ENCODE measurements at places on chromosomes 3 and 15.

- DNase-seq, result no peak
Observed at GRCh38 chr15:89144491-89144890, 56.2 kb downstream of the ABHD2 start.

GRCh38 chr15:53962646-53963561, 15.3 kb upstream of the UNC13C start:
- DNase-seq, result no peak

DNA sequence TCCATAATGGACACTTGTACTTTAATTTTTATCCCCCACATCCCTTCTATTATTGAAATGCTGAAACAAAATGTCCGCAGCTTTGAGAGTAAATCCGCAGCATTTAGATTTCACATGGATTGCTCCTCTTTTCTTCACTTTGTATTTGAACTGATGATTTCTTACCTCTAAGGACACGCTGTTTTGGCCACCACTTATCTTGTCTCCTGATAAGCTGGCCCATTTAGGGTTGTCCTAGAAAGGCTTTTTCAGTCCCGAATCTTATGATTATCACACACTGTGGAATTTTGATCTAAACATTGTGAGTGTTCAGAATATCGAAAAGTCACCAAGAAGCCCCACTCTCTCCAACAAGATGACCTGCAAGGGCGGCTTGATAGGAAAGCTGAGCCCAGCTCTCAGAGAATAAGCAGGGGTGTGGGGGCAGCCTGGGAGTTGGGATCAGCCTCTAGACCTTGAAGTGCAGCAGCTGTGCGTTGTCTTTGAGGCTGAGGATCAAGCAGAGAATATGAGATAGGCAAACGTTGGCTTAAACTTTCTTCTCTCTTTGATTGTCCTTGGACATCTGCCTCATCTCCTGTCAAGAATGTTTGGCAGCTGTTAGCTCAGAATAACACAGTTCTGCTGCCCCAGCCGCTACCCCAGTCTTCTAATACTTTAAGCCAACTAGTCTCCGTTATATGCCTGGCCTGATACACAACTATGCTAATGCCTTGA, 399.7 kb upstream of the NR2F2 start:
- DNase-seq, result no peak

DNA sequence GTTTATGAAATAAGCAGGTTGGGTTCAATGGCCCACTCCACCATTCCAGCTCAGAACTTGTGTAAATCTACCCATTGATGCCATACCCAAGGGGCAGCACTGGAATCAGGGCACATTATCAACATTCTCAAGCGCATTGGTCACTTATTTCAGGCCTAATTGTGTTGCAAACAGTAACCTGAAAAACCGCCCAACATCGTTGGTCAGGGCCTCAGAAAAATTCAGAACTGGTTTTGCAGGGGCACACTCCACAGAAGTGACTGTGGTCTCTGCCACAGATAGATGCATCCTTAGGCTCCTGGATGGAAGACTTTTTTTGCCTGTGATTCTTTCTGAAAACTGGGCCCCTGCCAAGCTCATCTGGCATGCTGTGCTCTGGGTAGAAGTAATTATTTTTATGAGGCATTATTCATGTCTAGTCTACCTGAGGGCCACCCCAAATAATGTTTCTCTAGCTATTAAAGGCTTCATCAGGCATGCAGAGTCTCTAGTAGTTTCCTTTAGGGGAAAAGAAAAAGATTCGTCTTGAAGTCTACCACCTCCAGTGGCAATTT, 21.7 kb upstream of the LRTM1 start:
- DNase-seq, result no peak

- DNase-seq, result no peak
Observed at GRCh38 chr3:33658991-33659848, 58.8 kb downstream of the CLASP2 start.

DNA sequence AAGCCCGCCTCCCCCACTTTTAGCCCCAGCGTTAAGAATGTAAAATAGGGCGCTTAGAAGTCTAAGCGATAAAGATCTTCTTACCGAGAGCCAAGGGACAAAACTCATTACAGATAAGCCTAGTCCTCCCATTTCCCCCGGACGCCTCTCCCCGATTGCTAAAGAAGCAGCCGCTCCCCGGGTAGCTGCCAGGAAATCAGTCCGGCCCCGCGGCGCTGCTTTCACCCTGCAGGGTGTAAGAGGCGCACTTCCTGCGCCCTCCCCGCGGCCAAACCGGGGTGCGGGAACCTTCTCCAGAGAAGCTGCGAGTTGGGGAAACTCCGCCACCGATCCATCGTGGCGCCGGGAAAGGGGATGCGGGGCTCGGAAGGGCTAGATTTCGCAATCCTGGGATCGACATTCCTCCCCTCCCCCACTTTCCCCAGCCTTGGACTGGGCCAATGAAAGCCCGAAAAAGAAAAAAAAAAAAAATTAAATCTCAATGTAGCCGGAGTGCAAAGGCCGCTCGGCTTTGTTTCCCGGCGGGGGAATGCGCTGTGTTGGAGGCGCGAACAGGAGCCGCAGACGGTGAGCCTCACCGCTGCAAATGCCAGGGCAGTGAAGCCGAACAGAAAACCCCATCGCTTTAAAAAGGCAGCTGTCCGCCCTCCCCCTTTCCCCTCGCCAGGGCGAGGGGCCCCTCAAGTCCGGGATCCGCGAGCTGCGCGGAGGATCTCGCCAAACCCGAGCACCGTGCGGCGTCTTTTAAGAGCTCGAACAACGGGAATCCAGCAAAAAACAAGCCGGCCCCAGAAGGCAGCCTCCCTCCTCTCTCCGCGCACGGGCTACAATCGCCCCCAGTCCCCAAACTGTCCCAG, 626 bp upstream of the PTPRG start:
- peak; percentile 69 for DNase-seq

DNA sequence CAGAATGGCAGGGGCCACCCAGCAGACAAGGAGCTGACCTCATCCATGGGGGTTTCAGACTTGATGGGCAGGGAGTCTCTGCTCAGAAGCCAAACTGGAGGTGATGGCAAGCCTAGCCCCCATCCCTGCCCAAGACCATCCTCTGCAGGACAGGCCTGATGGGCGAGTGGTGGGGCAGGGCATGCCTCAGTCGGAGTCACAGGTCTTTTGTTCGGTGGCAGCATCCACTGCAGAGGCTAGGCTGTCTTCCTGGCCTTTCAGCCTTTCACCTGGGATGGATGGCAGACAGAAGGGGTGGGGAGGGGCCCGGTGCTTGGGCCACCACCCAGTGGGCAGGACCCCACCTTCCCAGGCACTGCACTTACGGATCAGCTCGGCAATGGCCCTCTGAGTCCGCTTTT, 44.4 kb downstream of the PTH1R start:
- DNase-seq, result no peak

DNA sequence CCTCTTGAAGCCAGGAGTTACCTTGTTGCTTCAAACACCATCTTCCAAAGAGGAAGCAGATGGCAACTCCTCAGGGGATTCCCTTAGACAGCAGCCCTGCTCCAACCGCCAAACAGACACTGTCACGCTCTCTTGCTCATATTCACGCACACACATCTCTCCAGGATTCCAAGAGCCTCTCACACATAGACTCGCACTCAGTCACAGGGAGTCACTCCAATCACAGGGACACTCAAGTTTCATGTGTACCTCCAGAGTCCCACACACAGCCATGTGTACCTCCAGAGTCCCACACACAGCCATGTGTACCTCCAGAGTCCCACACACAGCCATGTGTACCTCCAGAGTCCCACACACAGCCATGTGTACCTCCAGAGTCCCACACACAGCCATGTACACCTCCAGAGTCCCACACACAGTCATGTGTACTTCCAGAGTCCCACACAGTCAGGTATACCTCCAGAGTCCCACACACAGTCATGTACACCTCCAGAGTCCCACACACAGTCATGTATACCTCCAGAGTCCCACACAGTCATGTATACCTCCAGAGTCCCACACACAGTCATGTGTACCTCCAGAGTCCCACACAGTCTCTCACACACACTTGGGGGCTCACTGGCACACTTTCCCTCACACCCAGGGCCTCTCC, 6.1 kb downstream of the VWA5B2 start:
- no peak for DNase-seq

- no peak for DNase-seq
Observed at GRCh38 chr3:87771337-87772192, 287.2 kb downstream of the CGGBP1 start.

DNA sequence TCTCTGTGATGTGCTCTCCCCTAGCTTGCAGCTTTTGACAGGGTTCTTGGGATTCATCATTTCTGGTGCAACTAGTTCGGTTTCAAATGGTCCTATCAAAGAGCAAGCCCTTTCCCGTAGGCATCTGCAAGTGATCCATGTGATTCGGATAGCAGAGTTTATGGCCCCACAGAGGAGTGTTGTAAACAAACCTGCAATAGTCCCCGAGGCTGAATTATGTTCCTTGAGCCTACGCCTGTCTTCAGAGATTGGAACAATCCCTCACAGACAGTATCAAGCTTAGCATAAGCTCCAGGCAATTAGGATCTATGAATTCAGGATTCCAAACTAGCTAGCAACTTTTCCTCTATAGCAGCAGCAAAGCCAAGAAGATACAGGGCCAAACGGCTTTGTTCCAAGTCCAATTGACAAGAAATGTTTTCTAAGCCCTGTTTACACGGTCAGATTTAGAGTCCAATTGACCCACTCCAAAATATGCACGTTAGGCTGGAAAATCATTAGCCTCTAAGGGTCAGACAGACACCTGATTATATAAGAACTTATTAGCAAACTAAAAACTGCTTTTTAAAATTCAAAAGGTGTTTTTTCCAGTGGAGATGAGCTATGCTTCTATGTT, 24.8 kb downstream of the LNP1 start:
- DNase-seq, result no peak

GRCh38 chr15:60326824-60327654, 70.7 kb downstream of the ANXA2 start:
- no peak for DNase-seq

DNA sequence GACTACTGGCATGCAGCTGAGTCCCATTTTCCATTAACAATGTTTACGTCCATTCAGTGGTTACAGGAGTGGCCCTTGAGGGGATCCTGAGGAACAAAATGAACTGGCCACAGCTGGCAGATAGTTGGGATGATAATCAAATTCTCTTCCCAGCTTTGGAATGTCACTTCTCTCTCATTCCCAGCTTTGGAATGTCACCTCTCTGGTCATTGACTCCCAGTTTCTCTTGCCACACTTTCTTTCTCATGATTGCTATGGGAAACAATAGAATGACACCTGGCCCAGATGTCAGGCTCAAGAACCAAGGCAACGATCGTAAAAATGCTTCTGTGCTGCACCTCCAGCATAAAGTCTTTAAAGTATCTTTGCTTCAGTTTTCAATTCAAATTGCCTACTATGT, 34.0 kb downstream of the ATP13A4 start:
- DNase-seq, result no peak

GRCh38 chr3:62688050-62688449, 187.2 kb downstream of the CADPS start:
- no peak for DNase-seq

DNA sequence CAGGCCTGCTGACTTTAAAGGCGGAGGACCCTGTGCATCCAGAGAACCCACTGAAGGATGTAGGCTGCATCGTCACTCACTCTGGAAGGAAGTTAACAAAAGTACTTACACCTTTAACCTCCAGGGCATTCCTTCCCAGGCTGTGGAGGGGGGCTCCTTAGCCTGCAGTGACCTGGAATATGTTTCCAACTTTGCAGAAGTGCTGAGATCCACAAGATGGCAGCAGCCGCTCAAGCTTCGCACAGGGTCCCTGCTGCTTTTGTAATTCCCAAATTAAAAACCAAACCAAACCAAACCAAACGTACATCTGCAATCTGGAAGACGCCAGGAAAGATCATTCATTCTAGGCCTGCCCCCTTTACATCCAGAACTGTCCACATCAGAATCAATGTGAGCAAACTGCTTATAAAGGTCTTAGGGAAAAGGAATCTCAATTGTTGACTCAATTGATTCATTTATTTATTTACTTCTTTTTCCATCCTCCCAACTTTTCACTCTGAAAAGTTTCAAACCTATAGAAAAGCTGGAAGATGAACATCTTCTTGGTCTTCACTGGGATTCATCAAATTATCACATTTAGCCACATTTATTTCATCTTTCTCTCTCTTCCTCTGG, 70.5 kb upstream of the KLHL25 start:
- DNase-seq, result no peak

GRCh38 chr3:9198899-9199335, 50.5 kb downstream of the SRGAP3 start:
- no peak for DNase-seq

DNA sequence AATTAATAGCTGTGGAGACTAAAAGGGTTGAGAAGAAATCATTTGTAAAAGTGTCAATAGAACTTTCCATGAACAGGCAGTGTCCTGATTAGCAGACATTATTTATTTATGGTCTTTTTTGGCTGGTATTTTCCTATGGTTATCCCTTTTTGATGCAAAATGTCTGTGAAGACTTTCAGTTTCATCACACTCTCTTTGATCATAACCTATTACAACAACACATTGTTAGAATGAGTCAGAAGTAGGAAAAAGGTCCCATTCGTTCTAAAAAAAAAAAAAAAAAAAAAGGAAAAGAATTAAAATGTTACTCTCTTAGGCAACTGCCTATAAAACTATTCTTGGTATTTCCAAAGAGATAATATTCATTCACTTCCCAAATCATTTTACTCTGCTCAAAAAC, 62.1 kb downstream of the SLC49A4 start:
- DNase-seq, result no peak

GRCh38 chr3:53097887-53098286, 32.3 kb downstream of the RFT1 start:
- DNase-seq, result no peak

DNA sequence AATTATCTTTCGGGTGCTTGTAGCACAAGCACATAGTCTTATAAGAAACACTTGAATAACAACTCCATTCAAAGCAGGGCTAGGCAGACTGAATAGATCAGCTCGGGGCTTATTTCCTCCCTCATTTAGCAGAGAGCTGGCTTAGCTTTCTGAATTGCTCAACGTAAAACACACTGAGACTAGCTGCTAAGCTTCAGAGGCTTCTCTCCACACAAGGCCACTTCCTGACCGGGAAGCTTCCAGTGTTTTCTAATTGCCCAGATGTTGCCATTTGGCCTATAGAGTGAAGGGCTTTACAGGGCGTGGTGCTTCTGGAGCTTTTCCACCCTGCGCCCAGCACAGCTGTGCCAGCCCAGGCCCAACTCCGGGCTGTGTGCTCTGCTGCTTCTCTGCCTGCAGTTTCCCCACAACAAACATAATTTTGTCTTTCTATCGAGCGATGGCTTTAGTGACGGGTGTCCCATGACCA, 16.6 kb downstream of the FAM240A start:
- DNase-seq, result no peak

DNA sequence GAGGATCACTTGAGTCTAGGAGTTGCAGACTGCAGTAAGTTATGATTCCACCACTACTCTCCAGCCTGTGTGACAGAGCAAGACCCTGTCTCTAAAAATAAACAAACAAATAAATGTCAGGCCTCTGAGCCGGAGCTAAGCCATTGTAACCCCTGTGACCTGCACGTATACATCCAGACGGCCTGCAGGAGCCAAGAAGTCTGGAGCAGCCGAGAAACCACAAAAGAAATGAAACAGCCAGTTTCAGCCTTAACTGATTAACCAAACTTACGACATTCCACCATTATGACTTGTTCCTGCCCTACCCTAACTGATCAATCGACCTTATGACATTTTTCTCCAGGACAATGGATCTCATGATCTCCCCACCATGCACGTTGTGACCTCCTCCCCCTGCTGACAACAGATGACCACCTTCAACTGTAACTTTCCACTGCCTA, 32.5 kb upstream of the ZKSCAN7 start:
- DNase-seq, result no peak

All from natural killer cell treated with Interleukin-12 subunit alpha and Interleukin-12 subunit beta and Interleukin-15 and Interleukin-18, amount 100 ng/mL, for 72 hours (primary cell).